ENCODE measurements at places on chromosomes 13 and 19. TPM values are rescaled to one million over a fixed set of nuclear protein-coding genes. Genes with fewer than 3 reads are reported as not detected.

Gene ARRDC5
- 0.46 TPM for polyA plus RNA-seq

Gene CLEC11A
- polyA plus RNA-seq, result 8.2 TPM

Gene GDF15
- 0.36 TPM for polyA plus RNA-seq

Gene ERICH4
- not detected for polyA plus RNA-seq

Gene IL4I1
- polyA plus RNA-seq, result 7.6 TPM

Gene DMPK
- polyA plus RNA-seq, result 3.8 TPM

Gene ATXN8OS
- not detected for polyA plus RNA-seq

All from CD14-positive monocyte (primary cell).